Type B pancreatic cell (in vitro differentiated cells): ENCODE measurements at places on chromosomes 5 and 9.

DNA sequence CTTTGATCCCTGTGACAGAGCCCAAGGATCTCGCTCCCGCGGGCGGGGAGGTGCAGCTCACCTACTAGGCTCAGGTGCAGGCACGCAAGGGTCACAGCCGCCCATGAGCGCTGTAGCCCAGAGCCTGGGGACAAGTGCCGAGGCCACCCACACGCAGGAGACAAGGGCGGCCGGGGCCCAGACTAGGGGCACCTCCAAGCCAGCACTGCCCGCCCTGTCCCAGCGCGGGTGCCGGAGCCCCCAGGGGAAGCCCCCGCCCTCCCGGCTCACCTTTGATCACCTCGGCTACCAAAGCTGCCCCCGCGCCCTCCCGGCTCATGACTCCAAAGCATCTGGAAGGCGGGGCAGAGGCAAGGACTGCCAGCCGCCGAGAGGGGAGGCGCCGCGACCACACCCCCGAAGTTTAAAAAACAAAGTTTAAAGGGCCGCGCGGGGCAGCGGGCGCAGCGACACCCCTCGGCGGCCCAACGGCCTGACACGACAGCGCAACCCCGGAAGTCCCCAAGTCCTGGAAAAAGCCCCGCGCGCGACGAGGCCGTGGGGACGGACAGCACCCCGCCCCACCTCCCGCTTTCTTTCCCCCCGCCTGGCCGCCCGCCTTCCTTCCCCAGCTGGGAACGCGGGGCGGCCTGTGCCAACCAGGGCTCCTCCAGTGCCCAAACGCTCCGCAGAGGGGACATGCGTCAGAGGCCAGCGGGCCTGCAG, 53.0 kb downstream of the CDC14B start:
- DNase-seq, result peak; percentile 76

DNA sequence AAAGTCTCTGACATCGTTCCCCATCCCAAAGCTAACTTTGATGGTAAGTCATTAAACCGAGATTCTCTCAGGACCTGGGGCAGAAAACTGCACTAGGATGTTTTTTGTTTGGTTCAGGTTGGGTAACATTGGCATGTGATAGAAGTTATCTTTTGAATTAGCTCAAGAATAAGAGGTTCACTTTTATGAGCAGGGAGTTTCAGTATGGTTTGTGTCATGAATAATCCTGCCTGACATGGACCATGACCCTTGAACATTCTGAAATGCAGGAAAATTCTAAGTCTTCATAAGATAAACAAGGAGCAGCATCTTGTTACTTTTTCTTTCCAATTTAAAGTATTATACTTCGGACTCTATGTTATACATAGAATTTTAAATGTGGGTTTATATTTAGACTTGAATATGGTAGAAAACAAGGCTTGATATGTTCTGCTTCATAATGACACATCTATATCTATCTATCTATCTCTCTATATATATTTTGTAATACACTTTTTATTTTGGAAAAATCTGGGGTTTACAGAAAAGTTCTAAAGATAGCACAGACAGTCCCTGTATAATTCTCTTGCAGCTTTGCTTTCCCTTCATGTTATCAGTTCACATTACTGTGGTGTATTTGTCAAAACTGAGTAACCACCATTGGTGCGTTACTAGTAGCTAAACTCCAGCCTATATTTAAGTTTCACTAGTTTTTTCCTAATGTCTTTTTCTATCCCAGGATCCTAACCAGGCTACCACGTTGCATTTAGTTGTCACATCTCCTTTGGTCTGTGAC, 102.7 kb upstream of the TAF11L2 start:
- no peak for DNase-seq

DNA sequence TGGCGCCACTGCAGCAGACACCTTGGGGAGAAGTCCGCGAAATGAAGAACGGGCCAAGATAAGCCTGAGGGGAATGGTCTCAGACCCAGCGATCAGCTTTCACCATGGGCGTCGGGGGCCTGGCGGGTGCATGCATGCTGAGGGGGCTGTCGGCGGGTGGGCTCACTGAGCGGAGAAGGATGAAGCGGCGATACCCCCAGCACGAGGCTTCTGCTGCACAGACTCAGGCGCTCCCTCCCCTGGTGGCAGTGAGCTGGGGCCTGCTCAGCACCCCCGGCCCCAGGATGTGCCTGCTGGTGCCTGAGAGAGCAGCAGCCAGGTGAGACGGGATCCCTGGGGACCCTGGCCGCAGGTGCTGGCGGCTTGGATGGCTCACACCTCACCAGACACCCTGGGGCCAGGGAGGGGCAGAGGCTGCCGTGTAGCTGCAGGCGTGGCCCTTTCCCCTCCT, 31.2 kb downstream of the CEP72 start:
- DNase-seq, result no peak

- no peak for DNase-seq
These were observed 615 bp downstream of the PSMD5 start for GRCh38 chr9:120841930-120842684.

GRCh38 chr5:17282283-17283120, 65.1 kb downstream of the BASP1 start:
- no peak for DNase-seq

- DNase-seq, result no peak
These were observed 615.4 kb upstream of the KLF4 start for GRCh38 chr9:108104991-108105390.

- no peak for DNase-seq
These were observed 267.1 kb upstream of the EFNA5 start for GRCh38 chr5:107937651-107938355.

- no peak for DNase-seq
These were observed 116.0 kb downstream of the UNC13B start for GRCh38 chr9:35277628-35278359.

DNA sequence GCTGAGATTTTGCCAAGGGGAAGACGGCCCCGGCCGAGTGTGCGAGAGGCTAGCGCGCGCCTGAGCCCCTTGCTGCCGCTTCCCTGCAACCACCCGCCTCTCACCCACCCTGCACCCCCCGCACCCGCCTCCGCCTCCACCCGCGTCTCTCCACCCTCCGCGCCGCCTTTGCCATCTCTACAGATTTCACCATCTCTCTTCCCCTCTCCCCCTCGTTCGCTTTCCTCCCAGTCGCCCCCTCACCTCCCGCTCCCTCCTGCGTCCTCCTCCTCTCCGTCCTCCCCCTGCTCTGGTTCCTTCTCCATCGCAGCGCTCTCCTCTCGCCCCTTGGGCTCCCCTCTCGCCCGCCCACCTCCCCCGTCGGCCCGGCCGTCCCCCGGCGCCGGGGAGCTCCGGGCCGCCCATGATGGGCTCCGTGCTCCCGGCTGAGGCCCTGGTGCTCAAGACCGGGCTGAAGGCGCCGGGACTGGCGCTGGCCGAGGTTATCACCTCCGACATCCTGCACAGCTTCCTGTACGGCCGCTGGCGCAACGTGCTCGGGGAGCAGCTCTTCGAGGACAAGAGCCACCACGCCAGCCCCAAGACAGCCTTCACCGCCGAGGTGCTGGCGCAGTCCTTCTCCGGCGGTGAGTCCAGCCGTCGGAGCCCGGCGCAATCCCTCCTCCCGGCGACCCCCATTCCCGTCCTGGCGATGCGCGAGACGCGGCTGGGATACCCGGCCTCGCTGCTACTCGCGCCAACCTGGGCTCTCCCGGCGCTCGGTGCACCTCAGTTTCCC, at the start of gene PRDM12:
Gene PRDM12, plus strand, starts transcription at position 344 of the 778 bp plus-strand sequence. Its CDS starts 60 bp downstream, at position 404.
- no peak for DNase-seq
